ENCODE measurements at places on chromosomes 16 and 17.

DNA sequence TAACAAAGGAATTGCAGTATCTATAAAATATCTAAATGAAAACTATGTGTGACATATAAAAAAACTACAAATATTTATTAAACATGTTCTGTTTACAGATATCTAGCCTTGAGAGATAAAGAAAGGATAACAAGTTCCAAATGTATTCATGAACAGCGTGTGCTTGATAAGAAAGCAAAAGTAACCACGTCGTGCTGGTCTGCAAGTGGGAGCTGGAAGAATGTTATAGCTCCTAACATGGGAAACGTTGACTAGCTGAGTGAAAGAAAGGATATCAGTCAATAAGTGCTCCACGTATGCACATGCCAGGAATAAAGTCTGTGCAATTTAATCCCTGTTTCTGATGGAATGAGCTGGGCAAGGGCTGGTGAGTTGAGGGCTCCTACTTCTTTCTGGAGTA, 71.2 kb upstream of the CDYL2 start:
- no peak for DNase-seq

- DNase-seq: no peak
These were observed 10.7 kb downstream of the SGSM2 start for GRCh38 chr17:2347805-2348685.

DNA sequence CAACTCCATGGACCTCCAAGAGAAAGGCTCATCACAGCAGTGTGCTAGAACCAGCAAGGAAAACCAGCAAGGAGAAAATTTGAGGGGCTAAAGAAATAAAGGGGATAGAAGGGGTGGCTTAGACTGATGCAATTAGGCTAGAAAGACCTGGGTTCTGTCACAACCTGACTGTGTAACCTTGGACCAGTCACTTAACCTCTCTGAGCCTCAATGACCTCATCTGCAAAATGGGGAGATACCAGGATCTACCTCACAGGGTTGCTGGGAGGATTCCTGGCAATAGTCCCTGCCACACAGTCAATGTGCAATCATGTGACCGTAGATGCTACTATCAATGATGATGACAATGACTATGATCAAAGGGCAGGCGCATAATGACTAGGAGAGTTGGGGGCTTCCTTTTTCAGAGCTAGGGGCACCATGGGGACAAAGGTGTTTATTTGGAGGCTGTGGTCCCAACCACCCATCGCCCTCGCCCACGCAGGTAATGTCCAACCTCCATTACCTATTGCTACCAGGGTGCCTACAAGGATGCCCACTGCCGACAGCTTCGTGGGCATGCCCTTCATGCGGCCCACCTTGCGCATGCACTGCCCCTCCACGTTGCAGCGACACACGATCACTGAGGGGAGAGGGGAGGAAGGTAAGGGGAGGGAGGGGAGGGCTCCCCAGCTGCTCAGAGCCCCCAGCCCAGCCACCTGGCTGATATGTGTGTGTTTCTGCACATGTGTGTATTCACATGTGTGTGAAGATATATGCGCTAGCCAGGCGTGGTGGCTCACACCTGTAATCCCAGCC, 9.7 kb downstream of the CDH16 start:
- no peak for DNase-seq

DNA sequence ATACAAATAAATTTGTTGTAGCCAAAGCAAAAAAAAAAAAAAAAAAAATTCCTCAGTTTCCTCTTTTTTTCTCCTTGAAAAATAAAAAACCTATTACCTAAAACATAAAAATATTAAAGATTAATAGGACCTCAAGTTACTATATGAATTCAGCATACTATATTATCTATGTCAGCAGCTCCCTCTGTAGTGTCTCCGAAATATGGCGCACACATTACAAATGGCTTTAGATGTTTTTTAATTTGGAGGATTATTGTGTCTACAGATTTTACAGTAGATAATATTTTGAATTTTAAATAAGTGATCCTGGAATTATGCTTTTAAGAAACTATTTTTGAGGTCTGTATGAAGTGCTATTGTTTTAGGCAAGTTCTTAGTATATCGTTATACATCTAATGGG, 94.4 kb downstream of the NLK start:
- DNase-seq: no peak

Measured in H4 (cell line).